ENCODE measurements at places on chromosomes 5 and 9.

DNA sequence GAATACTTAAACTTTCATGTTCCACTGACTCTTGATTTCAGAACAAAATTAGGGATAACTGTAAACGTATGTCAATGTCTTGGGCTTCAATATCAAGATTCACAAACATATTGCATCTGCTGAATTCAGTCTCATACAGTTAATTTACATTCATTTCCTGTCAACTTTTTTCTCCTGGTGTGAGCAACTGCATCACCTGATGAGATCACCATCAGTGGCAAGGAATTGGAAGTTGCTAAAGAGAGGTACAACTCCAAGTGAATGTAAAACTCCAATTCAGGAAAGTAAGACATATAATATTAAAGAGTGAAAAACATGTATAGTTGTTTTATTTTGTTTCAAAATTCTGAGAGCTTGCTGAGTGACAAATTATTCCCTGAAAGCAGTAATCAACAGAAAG is 1336.2 kb upstream of the C9orf72 start:
- H3K27me3 ChIP-seq, result no peaks in the 10 kb centered on the region
- no peak overlapping the region for H3K27ac ChIP-seq
- H3K36me3 ChIP-seq, result no peaks in the 10 kb centered on the region
- H3K4me1 ChIP-seq, result no peaks in the 10 kb centered on the region
- H3K4me3 ChIP-seq, result no peak overlapping the region
- DNase-seq, result no peak

GRCh38 chr9:4144869-4145268 is 155.0 kb downstream of the GLIS3 start:
- DNase-seq, result no peak
- H3K4me1 ChIP-seq, result peaks cover 3% of the 10 kb centered on the region
- H3K4me3 ChIP-seq, result no peak overlapping the region
- no peak overlapping the region for H3K27ac ChIP-seq
- H3K27me3 ChIP-seq, result peaks cover 6% of the 10 kb centered on the region

- H3K4me3 ChIP-seq, result no peak overlapping the region
- H3K4me1 ChIP-seq, result no peaks in the 10 kb centered on the region
- H3K36me3 ChIP-seq, result no peaks in the 10 kb centered on the region
Observed at GRCh38 chr5:128687930-128688329, 149.9 kb upstream of the FBN2 start.

- H3K27me3 ChIP-seq, result no peaks in the 10 kb centered on the region
- DNase-seq, result no peak
- peaks cover 5% of the 10 kb centered on the region for H3K4me1 ChIP-seq
- no peaks in the 10 kb centered on the region for H3K36me3 ChIP-seq
- H3K27ac ChIP-seq, result no peak overlapping the region
Observed at GRCh38 chr9:69199769-69200470, 25.8 kb downstream of the TJP2 start.
